ENCODE measurements at places on chromosomes 7 and 10.

GRCh38 chr10:10992961-10993714 is 24.5 kb upstream of the CELF2 start:
- DNase-seq = no peak

- DNase-seq = no peak
Measured at GRCh38 chr7:2022737-2023250, 210.0 kb downstream of the MAD1L1 start.

DNA sequence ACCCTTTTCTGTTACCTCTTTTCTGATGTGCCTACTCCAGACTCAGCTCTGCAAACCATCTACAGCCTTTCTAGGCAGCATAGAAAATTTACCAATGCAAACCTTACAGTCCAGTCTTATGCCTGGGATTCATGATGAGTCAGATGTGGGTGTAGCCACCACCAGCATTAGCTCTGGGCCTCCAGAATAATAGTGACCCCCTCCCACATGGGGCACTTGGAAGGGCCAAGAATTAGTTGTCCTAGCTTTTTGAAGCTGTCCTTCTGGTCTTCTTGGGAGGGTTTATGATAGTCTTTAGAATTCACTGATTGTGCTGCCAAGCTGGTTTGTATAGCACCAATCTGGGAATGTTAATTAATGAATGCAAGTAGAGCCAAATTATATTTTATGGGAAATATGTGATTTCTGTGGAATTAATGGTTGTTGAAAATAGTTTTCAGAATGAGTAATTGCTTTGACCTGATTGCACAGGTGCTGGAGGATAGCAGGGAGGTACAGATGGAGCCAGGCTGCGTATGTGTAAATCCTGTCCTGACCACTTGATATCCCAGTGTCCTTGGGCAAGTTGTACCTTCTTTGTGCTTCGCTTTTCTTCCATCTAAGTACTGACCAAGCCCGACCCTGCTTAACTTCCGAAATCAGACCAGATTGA is 94.8 kb downstream of the CPED1 start:
- DNase-seq = no peak

- no peak for DNase-seq
Measured at GRCh38 chr7:2750004-2750407, 62.0 kb downstream of the AMZ1 start.

GRCh38 chr7:105256761-105257231 is 131.9 kb downstream of the SRPK2 start:
- no peak for DNase-seq

- DNase-seq = no peak
Measured at GRCh38 chr7:139973101-139974050, 89.4 kb downstream of the PARP12 start.

DNA sequence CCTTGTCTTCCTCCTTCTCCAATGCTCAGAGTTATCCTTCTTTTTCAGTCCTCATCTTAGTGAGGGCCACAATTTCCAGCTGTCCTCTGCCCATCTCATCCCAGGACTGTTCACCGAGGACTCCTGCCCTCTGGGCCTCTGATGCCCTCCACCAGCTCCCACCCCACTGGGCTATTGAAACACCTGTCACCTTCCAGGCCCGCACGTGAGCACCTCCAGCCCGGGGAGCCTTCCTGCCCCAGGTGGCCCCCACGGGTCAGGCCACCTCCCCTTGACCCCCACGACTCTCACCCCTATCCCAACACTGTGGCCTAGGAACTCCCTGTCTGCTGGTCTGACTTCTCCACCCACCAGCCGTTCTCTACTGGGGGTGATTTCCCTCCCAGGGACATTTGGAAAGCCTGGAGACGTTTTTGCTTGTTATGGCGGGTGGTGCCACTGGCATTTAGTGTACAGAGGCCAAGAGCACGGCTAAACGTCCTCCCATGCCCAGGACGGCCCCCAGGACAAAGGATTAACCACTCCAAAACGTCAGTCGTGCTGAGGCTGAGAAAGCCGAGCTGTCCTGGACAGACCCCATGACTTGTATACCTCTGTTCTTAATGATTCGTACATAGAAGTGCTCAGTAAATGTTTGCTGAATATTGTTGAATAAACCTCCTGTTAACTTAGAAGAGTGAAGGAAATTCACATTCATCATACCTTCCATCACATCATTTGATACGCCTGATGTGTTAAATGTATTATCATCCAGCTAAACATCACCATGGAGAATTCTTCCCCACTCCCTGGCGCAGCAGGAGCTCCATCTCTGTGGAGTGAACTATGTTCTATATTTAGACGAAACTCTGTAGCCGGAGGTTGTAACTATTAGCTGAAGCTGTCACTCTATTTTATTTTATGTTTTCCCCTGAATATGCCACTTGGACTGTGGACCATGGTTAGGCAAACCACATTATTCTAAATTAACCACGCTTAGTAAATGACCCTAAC is 270.1 kb upstream of the SHH start:
- DNase-seq = no peak

DNA sequence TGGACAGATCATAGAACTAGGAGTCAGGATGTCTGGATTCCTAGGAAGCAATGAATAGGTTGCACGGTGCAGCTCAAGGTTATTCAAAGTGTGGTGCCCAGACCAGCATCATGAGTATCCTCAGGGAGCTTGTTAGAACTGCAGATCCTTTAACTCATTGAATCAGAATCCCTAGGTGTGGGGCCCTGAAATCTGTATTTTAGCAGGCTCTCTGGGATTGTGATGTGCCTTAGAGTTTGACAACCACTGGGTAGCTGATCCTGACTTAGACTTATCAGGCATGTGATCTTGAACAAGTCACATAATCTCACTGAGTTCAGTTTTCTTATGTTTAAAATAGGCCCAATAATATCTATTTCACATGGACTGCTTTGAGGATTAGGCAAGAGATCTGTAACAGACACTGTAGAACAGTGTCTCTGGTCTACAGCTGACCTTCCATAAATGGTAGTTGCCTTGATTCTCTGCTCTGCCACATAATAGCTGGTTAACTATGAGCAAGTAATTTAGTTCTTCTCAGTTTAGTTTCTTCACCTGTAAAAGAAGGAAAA is 46.4 kb upstream of the ATRNL1 start:
- no peak for DNase-seq

GRCh38 chr7:157412491-157413180 is 75.8 kb downstream of the DNAJB6 start:
- no peak for DNase-seq

- no peak for DNase-seq
Measured at GRCh38 chr10:53127686-53128085, 355.1 kb upstream of the MBL2 start.

GRCh38 chr10:89357975-89358374 is 19.9 kb upstream of the IFIT1B start:
- no peak for DNase-seq
